Muscle of arm (tissue), 14 donors: ENCODE measurements at places on chromosomes 7 and 10. TPM values are rescaled to one million over a fixed set of nuclear protein-coding genes. Genes with fewer than 3 reads are reported as not detected.

DNA sequence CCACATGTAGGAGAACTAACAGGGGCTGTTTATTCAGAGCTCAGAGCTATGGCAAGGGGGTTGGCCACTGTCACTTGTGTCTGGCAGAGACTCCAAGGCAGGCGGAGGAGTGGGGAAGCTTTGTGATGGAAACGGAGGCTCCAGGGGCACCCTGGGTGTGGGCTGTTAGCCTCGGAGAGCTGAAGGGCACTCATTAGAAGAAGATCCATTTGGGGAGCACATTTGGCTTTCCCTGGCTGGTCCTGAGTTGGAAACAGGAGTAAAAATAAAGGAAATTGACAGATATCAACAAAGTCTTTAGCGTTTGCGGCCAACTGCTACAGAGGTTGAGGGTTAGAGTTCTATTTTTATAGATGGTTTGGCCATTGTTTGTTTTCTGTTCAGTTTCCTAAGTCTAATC lies 288.3 kb upstream of the MKI67 start:
- no peak for DNase-seq

The MOGAT3 gene
- polyA plus RNA-seq, result 0.12 TPM

DNA sequence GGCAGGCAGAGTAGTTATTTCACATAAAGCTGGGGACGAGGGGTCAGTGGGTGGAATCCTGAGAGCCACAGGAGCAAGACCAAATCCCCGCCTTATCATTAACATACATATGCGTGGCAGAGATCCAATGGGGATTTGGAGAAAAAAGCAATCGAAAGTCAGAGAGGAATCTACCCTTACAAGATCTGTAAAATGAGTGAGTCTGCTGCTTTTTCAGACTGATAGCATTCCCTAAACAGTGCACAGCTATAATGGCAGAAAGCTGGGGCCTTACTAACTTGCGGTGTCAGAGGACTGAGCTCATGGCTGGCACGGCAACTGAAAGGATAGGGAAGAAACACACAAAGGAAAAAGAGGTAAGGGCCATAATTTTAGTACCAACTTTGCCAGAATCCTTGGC lies 25.0 kb downstream of the GPR22 start:
- no peak for DNase-seq

DNA sequence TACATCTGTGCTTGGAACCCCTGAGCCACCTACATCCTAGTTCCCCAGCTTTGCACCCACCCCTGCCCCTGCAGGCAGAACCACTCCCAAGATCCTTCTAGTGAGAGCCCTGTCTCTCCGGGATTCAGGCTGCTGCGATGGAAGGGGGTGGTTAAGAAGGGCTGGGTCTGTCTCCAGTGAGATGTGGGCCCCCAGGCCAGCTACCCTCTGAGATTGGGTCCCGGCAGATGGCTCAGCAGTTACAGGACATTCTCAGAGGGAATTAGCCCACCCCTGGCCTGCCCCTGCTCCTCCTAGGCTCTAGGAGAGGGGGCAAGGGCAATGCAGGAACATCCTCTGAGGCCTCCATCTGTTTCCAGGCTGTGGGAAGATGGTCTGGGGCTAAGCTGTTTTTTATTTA lies 27.7 kb downstream of the SLC29A3 start:
- no peak for DNase-seq

The METTL2B gene
- polyA plus RNA-seq, result 26.5 TPM

DNA sequence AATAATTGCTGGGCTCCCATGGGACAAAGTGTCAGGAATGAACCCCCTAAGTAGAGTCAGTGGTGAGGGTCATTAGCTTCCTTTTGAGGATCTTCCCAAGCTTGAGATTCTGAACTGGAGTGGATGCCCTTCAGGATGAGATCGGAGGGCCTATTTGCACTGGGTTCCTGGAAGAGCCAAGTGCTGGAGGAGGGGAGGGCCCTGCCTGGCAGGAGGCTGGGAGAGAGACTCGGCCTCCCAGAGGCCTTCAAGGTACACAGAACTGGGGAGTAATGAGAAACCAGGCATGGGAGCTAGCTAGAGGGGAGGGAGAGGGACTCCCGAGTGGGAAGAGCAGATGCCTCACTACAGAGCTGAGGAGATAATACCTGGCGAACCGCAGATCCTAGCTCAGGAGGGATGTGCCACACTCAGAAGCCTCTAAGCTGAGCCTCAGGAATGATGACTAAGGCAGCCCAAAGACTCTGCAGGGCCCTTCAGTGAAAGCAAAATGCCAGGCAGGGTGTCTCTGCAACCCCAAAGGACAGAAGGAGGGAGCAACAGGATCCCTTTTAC lies 9.4 kb downstream of the PDAP1 start:
- no peak for DNase-seq

GRCh38 chr7:101169838-101170551 lies 4.6 kb upstream of the VGF start:
- DNase-seq, result peak; percentile 54

GRCh38 chr10:93859049-93859655 lies 34.6 kb upstream of the SLC35G1 start:
- DNase-seq, result peak; percentile 4

- DNase-seq, result no peak
Measured at GRCh38 chr10:22649390-22649841, 65.0 kb downstream of the PIP4K2A start.

GRCh38 chr7:133571076-133571475 lies 318.2 kb downstream of the EXOC4 start:
- DNase-seq, result no peak

DNA sequence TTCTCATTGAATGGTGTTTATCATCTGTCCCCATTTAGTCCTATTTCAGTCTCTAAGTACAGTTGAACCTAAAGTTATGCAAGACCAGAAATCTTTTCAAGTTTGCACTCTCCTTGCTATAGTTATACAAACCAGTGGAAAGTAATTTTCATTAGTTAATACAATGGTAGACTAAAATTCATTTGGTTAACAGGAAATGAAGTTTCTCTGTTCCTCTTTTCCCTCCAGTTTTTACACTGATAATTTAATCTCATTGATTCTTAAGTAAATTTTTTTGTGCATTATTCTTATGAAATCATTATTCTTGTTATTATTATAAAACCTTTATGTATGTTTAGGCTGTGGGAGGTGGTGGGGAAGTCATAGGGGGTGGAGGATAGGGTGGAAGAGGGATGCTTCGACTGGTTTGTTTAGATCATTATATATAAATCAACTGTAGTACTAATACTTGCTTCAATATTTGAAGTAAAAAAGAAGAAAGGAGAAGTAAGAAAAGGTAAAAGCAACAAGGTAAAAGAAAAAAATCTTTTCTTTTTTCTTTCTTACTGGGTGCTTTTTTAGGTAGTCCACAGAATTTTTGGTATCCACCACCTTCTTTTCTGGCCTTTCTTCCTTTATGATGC lies 104.1 kb downstream of the GPR85 start:
- DNase-seq, result no peak

- no peak for DNase-seq
Measured at GRCh38 chr10:131663351-131663750, 237.5 kb upstream of the PPP2R2D start.

GRCh38 chr7:129667116-129667515 lies 55.6 kb downstream of the NRF1 start:
- no peak for DNase-seq

GRCh38 chr7:25633426-25634036 lies 405.2 kb upstream of the NPVF start:
- DNase-seq, result no peak

DNA sequence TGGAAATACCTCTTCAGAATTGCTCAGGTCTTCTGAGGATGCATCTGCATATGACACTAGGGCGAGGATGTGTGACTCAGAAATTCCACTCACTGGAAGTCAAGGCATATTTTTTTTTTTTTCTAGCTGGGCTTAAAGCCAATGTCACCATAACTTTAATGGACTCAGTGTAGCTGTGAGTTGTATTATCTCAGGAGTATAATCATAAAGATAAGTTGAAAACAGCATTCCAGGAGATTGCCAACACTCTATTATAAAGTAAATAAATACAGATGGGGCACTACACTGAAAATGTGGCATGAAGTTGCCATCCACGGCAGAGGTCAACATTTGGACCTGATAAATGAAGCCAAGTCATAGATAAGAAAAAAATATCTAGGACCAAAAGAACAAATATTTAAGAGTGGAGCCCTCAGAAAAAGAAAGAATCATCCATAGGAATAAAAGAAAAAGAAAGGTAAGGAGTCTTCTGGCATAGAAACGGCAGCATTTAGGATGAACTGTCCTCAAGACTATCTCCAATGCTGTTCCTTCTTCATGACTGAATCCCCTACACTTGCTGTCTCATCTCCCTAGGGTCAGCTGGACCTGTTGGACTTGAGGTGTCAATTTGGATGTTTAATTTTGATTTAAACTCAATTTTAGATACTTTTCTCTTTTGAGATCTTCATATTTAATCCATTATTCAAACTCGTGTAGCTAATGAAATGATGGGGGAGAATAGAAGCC lies 72.9 kb upstream of the CAV2 start:
- DNase-seq, result no peak

The CHST12 gene
- 15.7 TPM for polyA plus RNA-seq

GRCh38 chr10:120989279-120989678 lies 138.1 kb downstream of the WDR11 start:
- no peak for DNase-seq
